ENCODE measurements at places on chromosomes 7 and 10.

DNA sequence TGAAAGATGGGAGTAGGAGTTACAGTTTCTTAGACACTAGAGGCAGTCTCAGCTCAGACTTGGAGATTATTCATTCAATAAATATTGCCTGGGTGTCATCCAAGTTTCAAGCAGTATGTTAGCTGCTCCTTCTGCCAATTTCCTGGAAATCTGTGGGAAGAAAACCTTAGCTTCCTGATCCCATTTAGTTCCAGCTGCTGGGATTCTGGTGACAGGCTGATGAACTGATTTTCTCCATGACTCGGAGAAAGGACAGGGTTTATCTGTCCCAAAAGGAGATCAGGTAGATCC is 95.8 kb downstream of the CLEC2L start:
- DNase-seq, result no peak

DNA sequence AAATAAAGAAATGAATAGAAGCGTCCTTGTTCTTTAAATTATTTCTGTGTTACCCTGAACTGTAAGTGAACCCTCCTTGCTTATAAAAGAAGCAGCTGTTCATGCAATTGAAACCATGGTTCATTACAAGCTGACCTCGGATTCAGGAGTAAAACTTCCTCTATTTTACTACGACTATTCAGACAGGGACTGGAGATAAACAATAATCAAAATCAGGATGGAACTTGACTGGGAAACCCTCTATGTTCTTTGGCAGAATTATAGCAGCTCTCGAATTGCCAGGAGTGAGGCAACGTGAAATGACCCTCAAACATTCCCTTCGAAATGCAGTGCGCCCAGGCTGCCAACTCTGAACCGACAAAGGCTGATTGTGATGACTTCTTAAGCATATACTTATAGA is 172.1 kb downstream of the CYP26A1 start:
- no peak for DNase-seq

- no peak for DNase-seq
Measured at GRCh38 chr7:9761224-9761623, 1212.4 kb upstream of the PHF14 start.

DNA sequence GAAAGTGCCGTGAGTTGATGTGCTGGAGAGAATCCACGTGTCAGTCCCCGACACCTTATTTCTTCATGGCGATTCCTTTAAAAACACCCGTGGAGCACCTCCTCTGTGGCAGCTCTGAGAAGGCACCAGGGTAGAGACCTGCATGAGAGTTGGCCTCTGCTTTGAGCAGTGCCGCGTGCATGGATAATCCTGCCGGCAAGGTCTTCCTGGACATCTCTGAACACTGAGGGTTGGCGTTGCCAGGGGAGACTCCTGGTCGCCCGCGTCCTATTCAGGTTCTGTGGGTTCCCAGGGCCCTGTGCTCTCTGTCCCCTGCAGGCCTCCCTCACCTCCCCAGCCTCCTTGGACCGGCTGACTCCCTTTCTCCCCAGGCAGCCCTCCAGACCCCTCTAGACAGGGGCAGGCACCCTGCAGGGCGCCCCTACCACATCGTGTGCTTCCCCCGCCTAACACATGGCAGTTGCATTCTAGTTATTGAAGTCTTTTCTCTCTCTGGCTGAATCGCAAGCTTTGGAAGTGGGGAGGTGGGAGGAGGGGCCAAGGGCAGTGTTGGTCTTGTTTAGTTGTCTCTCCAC is 95.6 kb downstream of the MKI67 start:
- DNase-seq, result no peak

- DNase-seq, result no peak
Measured at GRCh38 chr10:78516756-78517155, 483.1 kb downstream of the RPS24 start.

GRCh38 chr7:111835066-111835465 is 272.8 kb upstream of the IMMP2L start:
- no peak for DNase-seq

- no peak for DNase-seq
Measured at GRCh38 chr10:42645103-42645502, 6.7 kb upstream of the ZNF33B start.

- no peak for DNase-seq
Measured at GRCh38 chr7:26627891-26628341, 236.5 kb downstream of the SKAP2 start.

DNA sequence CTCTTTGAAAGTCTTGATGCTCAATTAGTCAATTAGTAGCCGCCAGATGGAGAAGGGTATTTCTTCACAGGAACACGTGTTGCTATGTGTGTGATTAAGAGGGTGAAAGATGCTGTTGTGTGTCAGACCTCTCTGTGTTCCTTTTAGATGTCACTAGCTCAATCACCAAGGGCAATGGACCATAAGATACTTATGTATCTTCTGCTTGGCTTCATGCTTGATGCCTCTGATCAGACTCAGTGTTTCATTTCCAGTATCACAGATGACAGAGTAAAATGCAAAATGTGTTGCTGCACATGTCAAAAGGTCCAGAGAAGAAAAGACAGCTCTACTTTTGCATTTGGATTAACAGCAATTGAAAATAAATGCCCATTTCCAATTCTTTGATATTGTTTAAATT is 865.9 kb downstream of the CNTNAP2 start:
- DNase-seq, result no peak

DNA sequence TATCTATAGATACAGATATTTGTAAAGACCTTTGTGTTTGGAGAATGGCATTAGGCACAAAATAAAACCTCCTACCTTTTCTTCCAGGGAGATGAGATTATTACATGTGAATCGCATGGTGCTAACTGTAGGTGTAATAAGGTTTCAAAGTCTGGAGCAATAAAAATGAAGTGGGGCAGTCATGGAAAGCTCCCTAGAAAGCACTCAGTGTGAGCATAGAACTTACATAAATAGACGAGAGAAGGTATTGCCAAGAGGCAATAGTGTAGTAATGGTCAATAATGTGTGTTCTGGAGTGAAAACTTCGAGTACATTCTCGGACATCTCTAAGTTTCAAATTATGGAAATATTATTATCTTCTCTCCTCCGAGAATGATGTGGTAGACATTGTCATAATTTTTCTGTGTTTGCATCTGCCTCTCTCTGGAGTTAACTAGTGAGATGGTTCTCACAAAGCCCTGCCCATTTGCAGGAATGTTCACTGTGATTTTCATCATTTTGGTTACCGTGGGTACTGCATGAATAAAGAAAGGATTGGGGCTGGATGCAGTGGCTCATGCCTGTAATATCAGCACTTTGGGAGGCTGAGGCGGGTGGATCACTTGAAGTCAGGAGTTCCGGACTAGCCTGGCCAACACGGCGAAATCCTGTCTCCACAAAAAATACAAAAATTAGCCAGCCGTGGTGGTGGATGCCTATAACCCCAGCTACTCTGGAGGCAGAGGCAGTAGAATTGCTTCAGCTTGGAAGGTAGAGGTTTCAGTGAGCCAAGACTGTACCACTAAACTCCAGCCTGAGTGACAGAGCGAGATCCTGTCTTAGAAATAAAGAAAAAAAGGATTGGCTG is 10.6 kb downstream of the VIM start:
- no peak for DNase-seq

DNA sequence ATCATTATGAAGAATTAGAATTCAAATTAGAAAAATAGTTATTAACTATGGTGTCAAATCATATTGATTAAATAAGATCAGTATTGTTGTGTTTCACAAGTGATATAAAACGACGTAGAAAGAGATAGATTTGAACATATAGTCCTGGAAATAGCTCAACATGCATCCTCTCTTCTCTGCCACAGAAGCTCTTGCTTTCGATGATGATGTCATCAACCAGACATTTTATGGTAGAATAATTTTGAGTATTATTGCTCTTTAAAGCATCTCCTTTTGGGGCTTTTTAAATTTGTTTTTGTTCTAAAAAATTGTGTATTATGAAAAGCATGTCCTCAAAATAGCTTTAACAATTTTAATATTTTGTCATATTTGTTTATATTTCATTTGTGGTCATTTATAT is 95.0 kb downstream of the DGKB start:
- DNase-seq, result no peak

- no peak for DNase-seq
Measured at GRCh38 chr10:100742936-100743335, 2.4 kb upstream of the PAX2 start.

GRCh38 chr7:22488643-22489462 is 11.1 kb downstream of the STEAP1B start:
- DNase-seq, result no peak

DNA sequence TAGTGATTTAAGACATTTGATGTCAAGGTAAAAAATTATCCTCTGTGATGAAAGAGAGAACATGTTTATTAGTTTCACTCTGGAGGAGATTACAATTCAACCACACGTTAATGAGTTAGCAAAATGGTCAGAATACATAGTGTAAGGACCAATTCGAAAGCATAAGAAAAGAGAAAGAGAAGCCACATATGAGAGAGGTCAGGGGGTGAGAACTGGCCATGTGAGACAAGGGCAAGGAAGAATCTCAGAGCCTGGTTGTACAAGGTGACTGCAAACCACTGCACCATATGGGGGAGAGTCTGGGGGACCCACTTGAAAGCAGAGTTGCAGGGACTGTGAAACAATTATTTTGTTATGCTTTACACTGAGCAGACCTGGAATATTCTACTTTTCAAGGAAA is 27.7 kb upstream of the BET1 start:
- no peak for DNase-seq

DNA sequence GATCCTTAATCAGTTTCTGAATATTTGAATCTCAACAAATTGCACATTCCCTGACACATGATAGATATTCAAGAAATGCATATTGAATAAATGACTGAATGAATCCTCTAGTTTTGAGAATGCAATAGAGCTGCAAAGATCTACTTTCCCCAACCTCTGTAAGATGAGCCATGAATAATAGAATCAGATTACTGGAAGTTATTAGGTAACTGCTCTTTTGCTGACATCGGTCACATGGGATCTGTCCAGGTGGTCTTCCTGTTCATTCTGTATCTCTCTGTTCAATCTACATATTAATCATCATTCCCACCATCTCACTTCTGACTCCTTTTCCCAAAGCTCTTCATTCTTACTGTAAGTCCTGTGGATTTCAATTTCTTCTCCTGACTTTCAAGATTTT is 638.7 kb downstream of the SORCS1 start:
- no peak for DNase-seq

GRCh38 chr7:118872568-118872967 is 648.1 kb downstream of the ANKRD7 start:
- DNase-seq, result no peak

Measured in activated CD8-positive, alpha-beta memory T cell treated with anti-CD3 and anti-CD28 coated beads for 1 hour (primary cell).